ENCODE measurements at places on chromosomes 1 and 21.

GRCh38 chr1:154157520-154158306 lies 2.8 kb upstream of the NUP210L start:
- peak; percentile 63 for DNase-seq

DNA sequence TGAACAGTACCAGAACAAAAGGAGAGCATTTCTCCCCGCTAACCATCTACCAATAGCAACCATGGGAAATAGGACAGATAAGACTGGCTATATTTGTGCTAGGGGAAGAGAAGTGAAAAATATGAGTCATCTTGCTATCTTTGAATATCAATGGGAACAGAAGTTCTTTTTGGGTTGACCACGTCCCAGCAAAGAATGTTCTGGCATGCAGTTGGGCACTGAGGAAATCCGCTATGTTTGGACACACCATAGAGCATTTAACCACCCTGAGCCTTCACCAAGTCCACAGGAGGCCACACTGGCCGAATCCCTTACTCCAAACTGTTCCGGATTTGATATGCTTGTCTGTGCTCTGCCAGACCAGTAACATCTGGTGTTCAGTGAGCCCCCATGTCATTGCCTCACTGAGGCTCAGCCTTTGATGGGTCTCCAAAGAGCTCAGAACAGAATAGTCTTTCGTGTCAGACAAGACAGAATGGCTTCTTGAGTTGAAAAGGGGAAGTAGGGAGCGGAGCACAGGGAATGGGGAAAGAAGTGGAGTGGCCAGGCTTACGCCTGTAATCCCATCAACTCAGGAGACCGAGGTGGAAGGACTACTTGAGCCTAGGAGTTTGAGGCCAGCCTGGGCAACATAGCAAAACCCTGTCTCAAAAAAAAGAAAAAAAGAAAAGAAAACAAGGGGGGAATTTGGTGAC lies 81.4 kb downstream of the SMYD2 start:
- DNase-seq: no peak

DNA sequence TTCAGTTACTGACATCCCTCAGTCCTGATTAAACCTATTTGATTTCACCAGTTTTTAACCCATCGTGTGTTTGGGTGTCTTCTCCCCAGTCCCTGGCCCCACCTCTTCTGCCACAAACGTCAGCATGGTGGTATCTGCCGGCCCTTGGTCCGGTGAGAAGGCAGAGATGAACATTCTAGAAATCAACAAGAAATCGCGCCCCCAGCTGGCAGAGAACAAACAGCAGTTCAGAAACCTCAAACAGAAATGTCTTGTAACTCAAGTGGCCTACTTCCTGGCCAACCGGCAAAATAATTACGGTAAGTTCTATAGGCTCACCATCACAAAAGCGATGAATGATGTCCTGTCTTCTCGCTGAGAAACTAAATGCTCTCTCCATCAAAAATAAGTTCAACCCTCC lies 28.7 kb downstream of the NBPF3 start:
- no peak for DNase-seq

- DNase-seq: no peak
Observed at GRCh38 chr1:209965996-209966395, 28.0 kb downstream of the SYT14 start.

GRCh38 chr1:160219062-160219929 lies 14.1 kb downstream of the PEA15 start:
- DNase-seq: no peak

DNA sequence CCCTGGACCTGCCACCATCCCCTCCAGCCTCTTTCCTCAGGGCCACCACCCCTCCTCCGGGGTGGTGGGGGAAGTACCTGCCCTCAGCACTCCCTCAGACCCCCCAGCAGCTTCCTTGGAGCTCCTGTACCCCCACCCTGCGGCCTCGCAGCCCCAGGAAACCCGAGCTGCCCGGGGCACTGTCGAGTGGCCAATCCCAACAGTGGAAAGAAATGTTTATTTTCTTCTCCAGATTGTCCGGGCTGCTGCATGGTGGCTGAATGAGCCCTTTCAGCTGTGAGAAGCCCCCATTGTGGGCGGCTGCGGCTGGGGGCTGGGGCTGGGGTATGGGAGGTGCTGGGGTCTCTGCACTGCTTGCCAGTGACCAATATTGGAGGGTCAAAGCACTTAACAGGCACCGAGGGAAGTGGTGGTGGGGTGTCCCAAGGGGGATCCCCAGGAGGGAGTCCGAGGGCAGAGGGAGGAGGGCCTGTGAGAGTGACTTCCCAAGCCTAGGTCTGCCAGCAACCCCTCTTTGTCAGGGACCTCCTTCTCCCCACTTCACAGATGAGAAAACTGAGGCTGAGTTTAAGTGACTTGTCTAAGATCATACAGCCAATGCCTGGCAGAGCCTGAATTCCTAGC lies 25.2 kb downstream of the RUNX3 start:
- no peak for DNase-seq

DNA sequence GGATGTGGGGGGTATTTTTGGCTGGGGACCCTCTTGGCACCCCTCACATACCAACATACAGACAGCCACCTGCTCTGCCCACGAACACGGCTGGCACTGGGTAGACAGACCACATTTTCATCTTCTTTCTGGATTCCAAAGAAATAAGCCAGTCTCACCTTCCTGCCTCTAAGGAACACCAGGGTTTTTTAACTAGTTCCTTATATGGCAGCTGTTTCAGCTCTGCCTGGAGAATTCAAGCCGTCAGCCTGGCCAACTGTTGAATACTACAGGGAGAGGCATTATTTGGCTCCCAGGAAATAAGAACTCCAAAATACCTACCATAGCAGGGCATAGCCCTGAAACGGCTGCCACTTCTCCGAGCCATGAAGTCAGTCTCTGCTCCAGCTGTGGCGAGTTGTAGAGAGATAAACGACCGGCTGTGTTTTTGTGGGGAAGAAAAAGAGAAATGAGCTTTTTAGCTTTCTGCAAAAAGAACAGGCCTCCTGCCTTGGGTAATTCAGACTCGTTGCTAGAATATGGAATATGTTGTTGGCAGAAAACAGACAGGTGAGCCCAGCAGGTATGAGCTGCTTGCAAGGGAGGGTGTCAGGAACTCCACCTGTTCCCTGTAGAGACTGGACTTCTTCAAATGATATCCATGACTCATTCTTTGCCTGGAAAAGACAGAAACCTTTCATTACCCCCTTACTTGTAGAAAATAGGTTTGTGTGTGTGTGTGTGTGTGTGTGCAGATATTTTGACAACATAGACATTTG lies 51.8 kb downstream of the MT1HL1 start:
- no peak for DNase-seq

DNA sequence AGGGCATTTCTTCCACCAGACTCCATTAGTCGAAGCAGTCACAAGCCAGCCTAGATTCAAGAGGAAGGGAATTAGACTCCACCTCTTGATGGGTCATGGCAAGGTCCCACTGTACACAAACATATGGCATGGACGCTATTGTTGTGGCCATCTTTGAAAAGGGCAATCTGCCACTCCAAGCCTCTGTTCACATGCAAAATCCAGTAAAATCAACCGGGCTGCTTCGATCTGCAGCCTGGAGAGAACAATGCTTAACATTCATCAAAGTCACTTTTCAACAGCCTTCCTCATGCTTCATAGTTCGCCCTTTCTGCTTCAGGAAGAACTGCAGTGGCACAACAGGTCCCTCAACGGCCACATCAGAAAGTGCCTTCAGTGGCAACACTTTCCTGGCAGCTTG lies 28.0 kb upstream of the GJB5 start:
- DNase-seq: no peak

GRCh38 chr1:228364068-228364705 lies 42.4 kb downstream of the TRIM11 start:
- DNase-seq: no peak

DNA sequence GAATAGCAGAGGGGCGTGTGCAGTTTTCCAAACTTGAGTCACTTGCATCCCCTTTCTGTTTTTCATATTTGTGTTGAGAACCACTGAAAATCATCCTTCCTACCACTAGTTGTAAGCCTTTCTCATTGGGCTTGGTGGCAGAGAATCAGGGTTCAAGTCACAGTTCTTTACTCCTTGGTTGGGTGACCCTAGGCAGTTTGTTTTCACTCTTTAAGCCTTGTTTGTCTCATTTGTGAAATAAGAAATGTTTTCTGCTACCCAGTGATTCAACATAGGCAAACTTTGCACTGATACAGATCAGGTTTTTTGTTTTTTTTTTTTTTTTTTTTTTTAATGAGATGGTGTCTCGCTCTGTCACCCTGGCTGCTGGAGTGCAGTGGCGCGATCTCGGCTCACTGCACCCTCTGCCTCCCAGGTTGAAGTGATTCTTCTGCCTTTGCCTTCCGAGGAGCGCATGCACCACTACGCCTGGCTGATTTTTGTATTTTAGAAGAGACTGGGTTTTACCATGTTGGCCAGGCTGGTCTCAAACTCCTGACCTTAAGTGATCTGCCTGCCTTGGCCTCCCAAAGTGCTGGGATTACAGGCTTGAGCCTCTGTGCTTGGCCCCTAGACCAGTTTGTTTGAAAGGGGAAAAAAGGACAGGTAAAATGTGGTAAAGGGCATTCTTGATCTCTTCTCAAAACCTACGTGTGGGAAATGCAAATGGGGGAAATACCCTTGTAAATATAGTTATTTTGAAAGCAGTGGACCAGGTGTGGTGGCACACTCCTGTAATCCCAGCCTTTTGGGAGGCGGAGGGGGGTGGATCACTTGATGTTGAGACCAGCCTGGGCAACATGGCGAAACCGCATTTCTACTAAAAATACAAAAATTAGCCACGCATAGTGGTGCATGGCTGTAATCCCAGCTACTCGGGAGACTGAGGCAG lies 3.2 kb downstream of the CLIC4 start:
- no peak for DNase-seq

GRCh38 chr1:36603461-36603860 lies 120.7 kb upstream of the CSF3R start:
- DNase-seq: no peak

DNA sequence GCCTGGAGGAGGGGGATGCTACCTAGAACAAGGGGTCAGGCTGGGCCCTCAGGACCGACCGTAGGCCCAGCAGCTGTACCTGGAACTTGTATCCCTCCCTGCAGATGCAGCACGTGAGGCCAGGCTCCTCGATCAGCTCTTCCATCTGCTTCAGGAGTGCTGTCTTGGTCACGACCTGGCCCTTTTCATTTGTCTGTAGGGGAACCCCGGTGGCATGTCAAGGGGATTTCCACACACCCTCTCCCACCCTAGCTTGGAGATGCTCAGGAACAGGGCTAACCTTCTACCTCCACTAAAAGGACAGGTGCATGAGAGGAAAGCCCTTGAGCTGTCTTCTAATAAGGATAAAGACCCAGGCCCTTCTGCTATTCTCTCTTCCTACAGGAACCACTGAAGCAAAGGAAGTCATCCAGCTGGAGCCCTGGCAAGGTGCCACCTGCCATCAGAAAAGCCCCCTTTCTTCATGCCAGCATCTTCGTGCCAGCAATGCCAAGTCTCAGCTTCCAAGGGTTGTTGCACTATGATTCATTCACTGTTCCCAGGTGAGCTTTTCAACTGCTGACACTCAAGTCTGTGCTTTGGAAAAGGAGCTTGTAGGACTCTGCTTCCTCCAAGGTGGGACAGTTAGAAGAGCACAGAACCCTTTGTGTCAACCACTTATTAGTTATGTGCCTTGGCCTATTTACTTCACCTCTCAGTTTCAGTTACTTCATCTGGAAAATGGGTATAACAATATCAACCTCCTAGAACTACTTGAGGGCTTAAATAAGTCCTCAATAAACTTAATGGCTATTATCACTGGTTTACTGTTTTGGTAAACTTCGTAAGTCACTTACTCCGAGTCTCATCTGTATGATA lies 122.1 kb downstream of the UBR4 start:
- no peak for DNase-seq

DNA sequence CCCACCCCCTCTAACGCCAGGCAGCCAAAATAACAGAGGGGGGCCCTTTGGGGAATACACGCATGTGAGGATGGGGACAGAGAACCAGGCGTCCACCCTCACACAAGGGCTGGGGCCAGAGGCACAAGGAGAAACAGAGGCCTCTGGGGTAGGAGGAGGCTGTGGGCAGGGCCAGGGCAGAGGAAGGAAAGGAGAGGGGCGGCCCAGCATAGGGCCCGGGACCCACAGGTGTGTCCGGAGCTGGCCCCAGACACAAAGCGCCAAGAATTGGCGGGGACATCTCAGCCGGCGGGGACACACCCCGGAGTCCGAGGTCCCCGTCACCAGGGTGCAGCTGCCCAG lies 6.7 kb downstream of the PLEKHG5 start:
- no peak for DNase-seq

GRCh38 chr1:43293176-43293575 lies 7.6 kb upstream of the TIE1 start:
- no peak for DNase-seq

DNA sequence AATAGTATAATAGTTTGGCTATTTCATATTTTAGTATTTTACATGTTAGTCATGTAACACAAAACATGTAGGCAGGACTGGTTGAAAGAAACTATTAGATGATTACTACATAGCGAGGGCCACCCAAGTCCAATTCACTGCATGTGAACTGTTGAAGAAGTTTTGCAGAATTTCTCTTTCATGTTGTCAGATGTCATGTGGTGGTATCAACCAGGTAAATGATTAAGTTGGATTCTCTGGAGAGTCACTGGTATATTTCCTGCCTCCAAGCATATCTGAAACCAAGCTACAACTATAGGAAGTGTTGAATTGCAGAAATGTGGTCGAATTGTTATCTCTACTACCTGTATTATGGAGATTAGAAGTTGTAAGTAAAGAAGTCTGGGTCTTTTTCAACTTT lies 137.8 kb upstream of the DPYD start:
- DNase-seq: no peak

DNA sequence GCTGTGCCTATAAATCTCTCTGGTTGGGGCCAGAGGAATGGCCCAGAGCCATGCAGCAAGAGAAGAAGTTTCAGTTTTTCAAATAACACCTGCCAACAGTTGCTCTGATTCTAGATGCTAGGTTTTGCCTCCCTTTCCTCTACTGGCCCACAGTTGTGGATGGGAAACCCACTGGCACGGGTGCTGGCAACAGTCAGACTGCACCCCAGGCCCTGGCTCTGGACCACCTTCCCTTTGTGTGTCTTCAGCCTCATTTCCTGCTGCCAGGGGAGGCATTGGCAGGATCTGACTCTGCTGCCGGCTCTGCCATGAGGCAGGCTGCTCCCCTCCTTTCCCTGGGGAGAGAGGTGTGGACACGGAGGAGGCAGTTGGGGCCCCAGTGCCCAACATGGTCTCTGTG lies 142.0 kb downstream of the IGSF21 start:
- no peak for DNase-seq

DNA sequence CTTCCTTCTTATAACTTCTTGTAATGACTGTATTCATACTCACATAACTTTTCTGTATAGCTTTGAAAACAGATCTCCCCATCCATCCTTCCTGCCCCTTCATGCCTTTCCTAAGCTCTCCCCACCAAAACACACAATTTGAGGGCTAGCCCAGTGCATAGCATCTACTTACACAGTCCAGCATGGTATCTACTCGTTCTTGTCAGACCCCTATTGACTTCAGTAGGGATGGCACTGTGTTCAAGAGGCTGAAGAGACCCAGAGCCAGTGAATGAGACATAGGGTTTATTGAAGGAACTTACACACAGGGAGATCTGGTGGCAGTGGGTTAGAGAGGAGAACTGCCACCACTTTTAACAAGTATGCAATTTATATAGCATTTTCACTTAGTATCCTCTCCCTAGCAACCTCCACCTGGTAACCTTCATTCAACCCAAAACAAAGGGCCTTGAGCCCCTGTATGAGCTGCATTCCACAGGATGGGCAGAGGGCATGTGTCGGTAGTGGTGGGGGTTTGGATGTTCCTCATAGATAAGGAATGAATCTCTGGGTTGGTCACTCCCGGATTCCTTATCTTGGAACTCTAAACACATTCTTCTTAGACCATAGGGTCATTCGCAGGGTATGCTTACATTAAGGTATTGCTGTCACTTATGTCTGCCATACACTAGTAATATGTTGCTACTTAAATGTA lies 64.9 kb upstream of the GNG12 start:
- DNase-seq: no peak
